Neural crest cell (in vitro differentiated cells): ENCODE measurements at places on chromosomes 4 and X.
A peak's percentile ranks its signal among the peaks of the same experiment; 100 is the strongest.

GRCh38 chr4:53916431-53916889 lies 147.9 kb downstream of the CHIC2 start:
- no peak for DNase-seq

- DNase-seq, result no peak
Observed at GRCh38 chr4:145618210-145618931, 814 bp upstream of the MMAA start.

DNA sequence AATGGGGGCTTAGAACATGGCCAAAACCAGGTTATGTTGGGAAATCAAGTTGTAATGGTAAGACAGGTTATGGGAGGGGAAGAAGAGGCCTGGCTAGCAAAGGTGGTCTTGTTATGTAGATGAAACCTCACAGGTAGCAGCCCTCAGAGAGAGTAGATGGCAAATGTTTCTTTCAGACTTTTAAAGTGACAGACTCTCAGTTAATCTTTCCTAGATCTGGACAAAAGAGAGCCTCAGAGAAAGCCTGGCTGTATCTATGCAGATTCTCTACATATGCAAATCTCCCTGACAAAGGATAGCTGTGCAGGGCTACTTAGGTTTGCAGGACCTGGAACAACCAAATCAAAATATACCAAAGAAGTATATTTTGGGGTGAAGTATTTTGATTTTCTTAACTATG lies 284.1 kb upstream of the AMOT start:
- DNase-seq, result no peak

- no peak for DNase-seq
Observed at GRCh38 chr4:159414305-159414704, 311.4 kb downstream of the RAPGEF2 start.

DNA sequence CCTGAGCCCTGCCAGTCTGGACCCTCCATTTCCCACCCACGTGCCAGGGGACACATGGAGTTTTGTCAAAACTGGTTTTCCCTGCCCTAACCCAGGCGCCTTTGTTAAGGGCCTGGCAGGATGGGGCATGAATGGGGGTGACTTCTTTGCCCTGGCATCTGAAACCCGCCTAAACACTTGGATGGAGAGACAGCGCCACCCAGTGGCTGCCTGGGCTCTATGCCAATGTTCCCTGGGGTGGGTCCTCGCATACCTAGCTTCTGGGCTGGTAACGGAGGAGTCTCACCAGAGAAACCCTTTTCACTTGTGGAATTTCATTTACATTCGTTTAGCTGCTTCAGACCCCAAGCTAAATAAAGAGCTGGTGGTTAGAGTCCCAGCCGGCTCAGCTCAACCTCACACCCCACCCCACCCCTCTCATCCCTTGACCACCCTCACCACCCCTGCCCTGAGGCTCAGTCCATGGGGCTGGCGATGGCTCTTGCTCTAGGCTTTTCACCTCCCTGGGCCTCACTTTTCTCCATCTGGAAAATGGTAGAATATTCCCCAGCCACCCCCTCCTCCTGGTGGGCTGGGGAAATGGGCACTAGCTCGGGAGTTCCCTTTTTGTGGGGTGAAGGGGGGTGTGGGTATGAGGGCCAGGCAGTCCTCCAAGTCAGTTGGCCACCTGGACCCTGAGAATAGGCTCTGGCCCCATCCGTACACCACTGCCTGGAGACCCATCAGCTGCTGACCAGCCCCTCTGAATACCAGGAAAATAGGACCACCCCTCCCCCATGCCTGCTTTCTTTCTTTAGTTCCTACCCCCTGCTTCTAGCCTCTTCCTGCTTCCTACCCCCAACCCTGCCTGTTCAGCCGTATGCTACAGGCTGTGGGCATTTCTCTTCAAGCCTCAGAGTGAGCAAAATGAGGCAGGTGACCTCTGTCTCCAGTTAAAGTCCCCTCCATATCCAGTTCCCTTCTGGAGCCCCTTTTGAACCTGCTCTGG lies 57.1 kb upstream of the PJA1 start:
- peak; percentile 76 for DNase-seq

- DNase-seq, result no peak
Observed at GRCh38 chr4:75717408-75717807, 7.0 kb upstream of the USO1 start.

DNA sequence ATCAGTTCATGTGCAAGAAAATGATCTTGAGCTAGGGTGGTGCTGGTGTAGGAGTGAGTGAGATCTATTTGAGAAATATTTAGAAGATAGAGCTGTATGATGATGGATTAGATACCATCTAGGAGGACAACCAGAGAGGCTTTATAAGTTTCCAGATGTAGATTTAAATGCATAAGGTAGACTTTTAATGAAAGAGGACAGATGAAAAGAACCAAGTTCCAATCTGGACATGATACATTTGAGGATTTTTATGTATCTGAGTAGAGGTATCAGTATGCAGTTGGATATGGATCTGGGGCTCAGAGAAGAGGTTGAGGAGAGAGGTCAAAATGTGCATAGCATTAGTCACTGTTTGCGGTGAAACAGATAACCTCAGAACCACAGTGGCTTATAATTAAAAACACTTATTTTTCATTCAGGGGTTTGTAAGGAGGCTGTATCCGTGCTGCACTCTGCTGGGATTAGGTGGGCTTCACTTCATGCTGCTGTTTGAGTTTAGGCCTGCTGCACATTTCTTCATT lies 348.7 kb downstream of the BMPR1B start:
- no peak for DNase-seq

- no peak for DNase-seq
Observed at GRCh38 chrX:29376584-29376983, 789.3 kb downstream of the IL1RAPL1 start.

DNA sequence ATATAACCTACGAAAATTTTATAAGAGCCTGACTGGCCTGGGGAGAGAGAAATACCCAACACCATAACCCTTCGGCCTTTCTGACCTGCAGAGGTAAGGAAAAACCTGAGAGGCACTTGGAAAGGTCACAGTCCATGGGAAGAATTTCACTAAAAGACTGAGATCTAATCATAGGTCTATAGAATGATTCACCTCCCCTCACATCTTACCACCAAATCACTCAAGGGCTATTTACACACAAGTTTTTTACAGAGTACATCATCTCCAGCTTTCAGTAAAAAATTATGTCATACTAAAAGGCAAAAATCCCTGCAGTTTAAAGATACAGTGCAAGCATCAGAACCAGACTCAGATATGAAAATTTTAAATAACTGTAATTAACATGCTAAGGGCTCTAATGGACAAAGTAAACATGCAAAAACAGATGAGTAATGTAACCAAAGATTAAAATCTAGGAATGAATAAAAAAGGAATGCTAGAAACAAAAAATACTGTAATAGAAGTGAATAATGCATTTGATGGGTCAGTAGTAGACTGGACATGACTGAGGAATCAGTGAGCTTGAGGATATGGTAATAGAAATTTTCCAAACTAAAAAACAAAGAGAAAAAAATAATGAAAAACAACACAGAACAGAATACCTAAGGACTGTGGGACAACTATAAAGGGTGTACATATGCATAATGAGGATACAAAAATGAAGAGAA lies 32.1 kb upstream of the SLC16A2 start:
- no peak for DNase-seq

DNA sequence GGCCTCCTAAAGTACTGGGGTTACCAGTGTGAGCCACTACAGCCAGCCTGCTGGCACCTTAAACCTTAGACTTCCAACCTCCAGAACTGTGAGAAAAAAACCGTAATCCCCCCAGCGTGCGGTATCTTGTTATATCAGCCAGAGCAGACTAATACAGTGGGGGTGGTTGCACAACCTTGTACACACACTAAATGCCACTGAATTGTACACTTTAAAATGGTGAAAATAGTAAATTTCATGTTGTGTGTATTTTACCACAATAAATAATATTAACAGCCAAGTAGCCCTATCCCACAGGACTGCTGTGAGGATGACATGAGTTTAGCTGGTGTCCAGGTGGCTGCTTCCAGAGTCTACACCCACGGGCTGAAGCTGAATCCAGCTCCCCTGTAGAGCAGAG lies 38.8 kb downstream of the ZBTB49 start:
- no peak for DNase-seq

DNA sequence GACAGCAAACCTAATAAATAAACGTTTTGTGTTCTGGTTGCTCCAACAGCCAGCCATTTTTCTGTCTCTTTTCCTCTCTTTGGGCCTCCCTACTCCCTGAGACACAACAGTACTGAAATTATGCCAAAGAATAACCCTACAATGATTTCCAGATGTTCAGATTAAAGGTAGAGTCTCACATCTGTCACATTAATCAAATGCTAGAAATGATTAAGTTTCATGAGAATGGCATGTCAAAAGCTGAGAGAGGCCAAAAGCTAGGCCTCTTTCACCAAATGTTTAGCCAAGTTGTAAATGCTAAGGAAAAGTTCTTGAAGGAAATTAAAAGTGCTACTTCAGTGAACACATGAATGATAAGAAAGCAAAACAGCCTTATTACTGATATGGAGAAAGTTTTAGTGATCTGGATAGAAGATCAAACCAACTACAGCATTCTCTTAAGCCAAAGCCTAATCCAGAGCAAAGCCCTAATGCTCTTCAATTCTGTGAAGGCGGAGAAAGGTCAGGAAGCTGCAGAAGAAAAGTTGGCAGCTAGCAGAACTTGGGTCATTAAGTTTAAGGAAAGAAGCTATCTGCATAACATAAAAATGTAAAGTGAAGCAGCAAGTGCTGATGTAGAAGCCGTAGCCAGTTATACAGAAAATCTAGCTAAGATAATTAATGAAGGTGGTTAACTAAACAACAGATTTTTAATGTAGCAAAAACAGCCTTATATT lies 182.1 kb upstream of the NUDT6 start:
- DNase-seq, result no peak

DNA sequence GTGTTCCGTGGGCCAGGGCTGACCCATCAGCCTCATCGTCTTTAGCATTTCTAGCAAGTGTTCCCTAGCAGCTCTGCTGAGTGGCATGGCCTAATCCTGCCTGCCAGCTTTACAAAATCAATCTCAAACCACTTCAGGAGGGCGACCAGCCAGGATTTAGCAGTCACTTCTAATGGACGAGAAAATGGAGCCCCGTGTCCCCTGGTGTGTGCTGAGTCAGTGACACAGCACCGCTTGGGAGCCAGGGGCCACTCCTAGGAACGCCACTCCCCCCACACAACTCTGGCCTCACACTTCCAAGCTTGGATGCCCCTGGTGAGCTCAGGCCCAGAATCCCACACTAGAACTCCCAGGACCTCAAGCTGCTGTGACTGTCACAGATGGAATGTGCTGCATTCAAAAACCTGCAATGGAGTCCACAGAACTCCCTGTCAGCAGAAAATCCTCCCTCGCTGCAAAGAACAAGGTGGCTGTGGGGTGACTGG lies 311.2 kb upstream of the GATB start:
- DNase-seq, result no peak

DNA sequence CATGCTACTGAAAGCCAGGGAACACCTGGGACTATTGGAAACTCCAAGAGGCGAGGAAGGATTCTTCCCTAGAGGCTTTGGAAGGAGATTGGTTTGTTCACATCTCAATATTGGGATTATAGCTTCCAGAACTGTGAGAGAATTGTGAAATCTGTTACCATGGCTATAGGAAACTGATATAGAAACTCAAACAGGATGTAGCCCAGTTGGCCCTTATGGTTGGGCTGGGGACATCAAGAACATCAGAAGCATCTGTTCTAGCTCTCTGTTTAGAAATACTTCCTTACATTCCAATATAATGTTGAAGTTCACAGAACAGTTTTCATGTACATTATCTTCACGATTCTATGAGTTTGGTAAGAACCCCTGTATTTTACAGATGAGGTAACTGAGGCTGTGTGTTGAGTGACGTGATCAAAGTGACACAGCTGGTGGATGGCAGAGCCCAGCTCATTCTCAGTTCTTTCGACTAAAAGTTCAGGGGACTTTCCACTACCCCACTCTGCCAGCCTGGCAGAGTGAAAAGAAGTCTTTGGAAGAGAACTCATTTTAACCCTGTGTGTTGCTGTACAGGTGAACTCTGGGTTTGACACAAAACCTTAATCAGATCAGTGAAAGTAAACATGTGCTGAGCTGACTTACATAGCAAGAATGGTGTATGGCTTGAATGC lies 183.0 kb downstream of the GBA3 start:
- DNase-seq, result no peak

GRCh38 chr4:145743641-145744040 lies 63.7 kb downstream of the C4orf51 start:
- DNase-seq, result no peak

GRCh38 chr4:182105416-182105815 lies 137.8 kb upstream of the TENM3 start:
- no peak for DNase-seq

DNA sequence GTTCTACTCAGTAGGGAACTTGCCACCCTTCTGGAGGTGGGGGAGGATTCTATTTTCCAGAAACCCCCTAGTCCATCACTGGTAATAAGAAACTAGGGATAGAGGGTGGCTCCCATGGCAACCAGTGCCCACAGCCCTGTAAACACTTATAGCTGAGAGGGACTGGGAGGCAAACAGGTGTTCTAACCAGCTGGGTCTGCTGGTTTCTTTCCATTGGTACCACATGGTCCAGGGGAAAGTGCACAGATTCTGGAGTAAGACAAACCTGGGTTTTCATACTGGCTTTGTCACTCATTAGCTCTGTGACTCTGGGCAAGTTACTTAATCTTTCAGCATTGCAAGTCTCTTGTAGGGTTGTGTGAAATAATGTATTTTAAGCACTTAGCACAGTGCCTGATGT lies 26.9 kb downstream of the IGSF1 start:
- DNase-seq, result no peak

- no peak for DNase-seq
Observed at GRCh38 chrX:18883961-18884765, 99.8 kb downstream of the PHKA2 start.

DNA sequence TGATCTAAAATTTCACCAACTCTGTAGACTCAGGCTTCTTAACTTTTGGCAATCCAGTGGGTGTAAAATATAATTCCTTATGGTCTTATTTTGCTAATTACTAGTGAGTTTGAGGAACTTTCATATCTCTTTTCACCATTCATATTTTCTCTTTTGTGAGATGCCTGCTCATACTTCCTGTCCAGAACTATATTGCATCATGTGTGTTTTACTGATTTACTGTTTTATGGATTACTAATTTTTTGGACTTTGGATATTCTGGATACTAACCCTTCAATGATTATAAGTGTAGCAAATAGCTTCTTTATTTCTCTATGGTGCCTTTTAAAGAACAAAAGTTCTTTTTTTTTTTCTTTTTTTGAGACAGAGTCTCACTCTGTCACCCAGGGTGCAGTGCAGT lies 20.6 kb downstream of the GSX2 start:
- no peak for DNase-seq
